Cortex of kidney (tissue), 1 donor: ENCODE measurements at places on chromosomes 5 and 9.

- DNase-seq: no peak
Measured at GRCh38 chr5:112142769-112143270, 276.3 kb downstream of the EPB41L4A start.

GRCh38 chr5:97119007-97119390, 23.4 kb downstream of the LIX1 start:
- DNase-seq: no peak

GRCh38 chr9:105188746-105189145, 55.7 kb upstream of the SLC44A1 start:
- no peak for DNase-seq

DNA sequence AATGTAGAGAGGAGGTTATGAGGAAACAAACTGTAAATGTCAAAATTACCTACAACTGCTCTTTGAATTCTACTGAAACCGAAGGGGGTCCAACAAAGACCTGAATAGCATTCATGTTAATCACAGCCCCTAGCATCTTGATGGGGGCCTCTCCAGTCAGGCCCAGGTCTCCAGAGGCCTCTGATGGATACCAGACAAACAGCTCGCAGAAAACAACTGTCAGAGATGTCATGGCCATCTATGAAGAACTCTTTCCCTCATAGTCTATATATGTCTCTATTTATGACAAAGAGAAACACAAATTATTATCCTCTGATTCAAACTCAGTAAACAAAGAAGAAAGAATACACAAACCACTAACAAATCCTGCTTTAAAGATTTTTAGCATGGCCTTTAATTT, 432.6 kb downstream of the CAAP1 start:
- DNase-seq: no peak

DNA sequence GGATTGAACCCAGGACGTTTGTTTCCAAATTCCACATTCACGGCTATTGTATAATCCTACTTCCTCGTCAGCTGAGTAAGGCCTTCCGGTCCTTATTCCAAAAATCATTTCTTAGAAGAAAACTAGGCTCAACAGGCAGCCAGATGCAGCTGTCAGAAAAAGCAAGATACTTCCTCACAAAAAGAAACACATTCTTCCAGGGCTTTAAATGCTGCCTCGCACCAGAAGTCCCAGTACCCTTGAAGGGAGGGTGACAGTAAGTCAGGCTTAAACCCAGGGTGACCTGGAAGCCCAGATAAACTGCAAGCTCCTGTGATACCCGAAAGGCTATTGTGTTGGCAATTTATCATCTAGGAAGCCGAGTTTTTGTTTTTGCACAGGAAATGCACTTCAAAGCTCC, 414.0 kb downstream of the NFIB start:
- DNase-seq: no peak

DNA sequence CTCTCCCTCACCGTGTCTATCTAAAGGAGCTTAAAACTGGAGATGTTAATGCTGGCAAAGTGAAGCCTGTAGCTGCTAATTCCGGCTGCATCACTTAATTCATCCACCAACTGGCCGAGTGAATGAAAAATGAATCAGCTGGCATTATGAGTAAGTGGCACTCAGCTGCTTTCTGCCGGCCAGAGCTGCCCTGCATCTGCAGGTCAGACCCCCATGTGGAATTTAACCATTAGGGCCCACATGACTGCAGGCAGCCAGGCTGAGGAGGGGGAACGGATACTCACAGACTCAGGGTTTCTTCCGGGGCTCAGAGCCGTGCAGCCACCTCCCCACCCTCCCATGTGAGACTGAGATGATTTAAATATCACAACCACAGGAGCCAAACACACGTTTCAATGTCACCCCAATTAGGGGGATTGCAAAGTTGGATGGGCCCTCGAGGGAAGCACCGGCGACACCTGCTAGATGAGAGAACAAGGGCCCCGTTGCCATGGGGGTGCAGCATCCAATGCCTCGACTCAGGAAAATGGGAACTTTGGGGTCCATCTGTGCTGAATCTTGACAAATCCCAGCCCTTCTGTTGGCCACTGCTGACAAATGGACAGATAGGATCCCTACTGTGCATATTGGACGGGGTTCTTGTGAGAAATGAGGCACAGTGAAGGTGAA, 115.6 kb upstream of the ALDH1B1 start:
- no peak for DNase-seq

DNA sequence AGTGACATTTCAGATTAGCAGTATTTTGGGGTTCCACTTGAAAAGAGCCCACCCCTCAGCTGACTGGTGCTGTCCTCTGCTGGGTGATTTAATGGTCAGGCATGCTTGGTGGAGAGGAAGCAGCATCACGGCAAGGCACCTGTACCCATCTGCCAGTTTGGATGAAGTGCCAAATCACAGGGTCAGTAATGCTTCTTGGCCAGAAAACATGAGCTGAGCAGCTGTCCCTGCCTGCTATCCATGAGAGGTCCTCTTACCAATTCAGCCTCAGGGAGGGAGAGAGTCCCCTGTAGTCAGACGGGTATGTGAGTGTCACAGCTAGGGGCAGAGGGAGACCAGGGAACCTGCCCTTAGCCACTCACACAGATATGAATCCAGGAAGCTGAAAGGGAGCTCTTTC, 137.9 kb downstream of the SEC61B start:
- DNase-seq: no peak

DNA sequence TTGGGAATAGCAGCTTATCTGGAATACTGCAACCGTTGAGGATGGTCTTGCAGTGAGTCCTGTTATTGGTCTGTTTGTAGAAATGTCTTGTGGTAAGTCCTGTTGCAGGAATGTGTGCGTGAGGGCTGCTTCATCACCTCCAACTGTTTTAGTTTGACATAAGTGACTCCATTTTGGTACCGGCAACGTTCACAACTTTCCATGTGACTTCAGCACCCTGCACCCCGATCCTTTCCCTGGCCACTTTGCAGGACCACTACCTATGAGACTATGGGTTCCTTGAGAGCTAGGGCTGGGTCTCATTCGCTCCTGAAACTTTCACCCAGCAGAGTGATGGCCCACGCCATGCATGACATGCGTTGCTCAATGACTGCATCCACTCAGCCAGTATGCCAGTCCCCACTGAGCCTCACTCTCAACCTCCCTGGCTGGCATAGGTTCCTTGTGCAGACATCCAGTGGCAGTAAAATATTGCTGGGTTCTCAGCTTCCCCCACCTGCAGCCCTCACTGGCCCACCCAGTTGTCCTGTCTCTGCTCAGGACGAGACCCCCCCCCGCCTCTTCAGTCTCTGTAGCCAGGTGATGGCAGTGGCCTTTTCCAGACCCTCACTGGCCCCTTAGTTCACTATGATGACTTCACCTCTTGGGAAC, 8.0 kb downstream of the SURF6 start:
- no peak for DNase-seq

DNA sequence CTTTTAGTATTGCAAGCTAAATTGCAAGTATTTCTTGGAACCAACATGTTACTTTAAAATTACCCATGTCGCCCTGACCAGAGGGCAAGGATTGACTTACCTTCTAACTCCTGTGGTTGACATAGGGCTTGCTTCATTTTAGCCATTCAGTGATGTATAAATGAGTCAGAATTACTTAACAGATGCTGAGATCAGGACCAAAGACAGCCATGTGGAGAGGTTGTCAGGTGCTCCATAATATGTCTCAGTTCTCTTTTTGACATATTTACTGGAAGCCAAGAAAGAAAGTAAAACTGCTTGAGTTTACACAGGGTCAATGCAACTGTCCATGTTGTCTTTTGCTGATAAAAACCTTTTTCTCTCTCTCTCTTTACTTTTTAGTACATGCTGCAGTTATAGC, 33.2 kb downstream of the F2RL2 start:
- no peak for DNase-seq

DNA sequence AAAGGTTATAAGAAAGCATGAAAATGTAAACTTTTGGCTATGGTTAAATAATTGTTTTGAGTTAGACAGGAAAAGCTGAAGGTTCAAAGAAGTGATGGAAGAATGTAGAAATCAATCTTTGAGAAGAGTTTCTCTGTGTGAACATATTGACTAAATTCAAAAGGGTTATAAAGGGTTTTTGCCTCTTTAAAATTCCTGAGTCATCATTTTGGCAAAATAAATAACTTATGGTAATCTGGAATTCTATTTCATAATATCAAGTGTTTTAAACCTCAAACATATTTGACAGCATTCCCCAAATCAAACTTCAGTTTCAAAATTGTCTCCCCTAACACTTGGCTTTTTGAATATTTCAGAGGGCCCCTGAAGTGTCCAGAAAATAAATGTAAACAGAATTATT, 60.6 kb upstream of the SPINK5 start:
- DNase-seq: no peak

- no peak for DNase-seq
Measured at GRCh38 chr5:120874081-120874862, 410.2 kb downstream of the PRR16 start.

DNA sequence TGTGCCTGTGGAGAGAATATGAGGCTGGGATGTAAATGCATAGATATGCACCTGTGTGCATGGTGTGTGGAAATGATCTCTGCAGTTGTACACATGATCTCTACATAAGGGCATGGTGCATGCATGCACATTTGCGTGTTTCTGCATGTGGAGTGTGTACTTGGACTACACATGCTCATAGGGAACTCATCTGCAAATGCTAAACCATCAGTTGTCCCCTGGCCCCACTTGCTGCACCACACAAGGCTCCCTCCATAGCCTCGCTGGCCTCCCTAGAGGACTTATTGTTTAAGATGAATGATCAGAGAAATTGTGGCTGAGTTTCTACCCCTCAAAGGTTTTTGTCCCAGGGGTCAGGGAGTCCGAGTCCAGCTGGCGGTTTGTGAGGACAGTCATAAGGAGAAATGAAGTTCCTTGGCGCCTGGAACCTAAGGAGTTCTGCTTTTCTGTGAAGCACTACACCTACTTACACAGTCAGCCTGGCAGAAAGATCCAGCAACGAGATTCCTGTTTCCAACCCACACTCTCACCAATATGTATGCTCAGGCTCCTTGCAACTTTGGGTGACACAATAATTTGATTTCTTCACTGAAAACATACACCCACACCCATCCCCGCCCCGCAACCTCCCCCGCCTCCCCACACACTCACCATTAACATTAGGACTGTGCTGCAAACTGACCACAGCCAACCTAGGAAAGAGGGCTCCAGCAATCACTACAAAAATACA, 79.9 kb upstream of the CPEB4 start:
- DNase-seq: no peak

DNA sequence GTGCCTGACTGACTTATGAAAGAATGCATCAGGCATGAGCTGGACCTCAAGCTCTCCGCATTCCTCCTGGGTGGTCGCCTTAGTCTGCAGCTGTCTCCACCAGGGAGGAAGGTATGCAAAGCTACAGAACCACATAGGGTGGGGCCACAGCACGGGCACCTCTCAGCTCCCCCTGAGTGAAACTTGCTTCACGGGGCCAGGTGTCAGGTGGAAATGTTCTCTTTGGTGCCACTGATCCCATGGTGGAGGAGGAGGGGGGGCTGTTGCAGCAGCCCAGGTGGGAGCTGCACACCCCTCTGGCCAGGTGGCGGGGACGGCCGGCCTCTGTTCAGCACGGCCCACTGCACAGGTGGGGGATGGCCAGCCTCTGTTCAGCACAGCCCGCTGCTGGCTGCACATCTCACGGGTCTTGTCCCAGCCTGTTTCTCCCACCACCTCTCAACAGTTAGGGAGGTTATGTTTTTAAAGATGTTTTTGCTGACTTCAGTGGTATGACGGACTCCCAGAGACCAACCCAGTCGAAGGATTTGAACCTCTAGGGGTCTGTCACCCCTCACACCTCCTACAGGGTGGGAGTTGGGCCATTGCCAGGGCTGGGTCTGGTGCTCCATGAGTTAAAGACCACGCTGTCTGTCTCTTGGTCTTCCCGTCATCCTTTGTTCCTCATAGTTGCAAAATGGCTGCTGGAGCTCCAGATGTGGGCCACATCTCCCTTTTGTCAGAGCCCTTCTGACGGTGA, 34.3 kb downstream of the MRPL36 start:
- no peak for DNase-seq

DNA sequence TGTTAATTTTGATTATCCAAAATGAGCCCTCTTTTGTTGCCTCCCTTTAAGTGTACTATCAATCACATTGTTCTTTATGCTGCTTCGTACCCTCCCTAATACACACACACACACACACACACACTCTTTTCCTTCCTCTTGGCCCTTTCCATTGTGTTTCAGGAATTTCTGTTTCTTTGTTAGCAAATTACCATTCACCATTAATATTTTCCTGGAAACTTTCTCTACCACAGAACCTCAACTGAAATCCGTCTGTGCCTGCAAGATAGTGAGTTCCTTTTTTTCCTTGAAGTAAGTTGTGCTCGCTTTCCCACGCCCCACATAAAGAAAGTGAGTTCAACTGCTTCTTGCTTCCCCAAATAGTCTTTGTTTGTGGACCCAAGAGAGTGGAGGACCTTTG, 61.8 kb downstream of the SMIM15 start:
- DNase-seq: no peak

GRCh38 chr9:113673726-113674125, 202.4 kb upstream of the ZNF618 start:
- no peak for DNase-seq

DNA sequence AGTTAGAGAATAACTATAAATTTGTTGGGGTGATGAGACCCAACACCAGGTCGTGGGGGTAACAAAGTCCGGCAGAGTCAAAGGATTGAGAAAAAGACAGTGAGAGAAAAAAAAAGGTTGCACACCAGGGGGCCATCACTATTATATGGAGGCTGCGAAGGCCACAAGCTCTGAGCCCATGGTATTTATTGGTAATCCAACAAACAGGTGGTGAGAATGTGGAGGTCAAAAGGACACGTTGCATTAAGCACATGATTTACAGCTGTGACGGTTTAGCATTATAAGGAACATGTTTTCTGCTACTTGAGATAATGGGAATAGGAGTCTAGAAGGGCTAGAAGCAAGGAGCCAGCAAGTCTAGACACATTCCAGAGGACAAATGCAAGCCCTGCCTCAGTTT, 2202.2 kb upstream of the C9orf72 start:
- no peak for DNase-seq

GRCh38 chr9:91420501-91421127, 3.0 kb downstream of the NFIL3 start:
- DNase-seq: no peak

DNA sequence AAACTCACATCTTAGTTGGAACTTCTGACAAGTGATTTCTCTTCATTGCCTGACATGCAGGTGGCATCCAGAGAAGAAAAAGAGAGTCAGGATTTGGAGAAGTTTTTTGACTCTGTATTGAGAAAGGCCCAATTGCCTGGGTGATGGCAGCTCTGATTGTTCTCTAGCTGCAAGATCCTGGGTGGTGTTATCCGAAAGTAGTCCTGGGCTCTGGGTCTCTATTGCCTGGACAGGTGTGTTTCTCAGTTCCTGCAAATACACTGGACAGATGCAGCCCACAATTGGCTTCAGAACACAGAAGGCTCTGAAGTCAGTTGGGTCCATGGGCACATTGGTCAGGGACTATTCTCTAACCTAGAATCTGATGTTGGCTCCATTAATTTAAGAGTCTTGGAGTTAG, 67.4 kb downstream of the RGS3 start:
- no peak for DNase-seq

DNA sequence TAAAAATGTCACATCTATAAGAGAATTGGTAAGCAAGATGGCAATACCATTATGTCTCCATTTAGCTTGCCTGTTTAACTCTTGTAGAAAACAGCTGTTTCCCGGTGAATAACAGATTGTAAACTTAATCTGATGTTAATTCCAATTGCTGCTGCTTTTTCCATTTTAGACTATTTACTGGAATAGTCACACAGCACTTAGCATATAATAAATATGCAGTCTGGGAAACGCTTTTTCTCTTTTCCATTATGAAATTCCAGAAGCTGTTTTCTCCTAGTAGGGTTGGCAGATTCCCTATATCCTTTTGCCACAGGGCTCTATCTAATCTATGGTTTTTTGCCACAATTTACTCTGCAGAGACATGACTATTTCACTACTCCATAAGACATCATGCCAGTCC, 148.0 kb downstream of the CEMIP2 start:
- no peak for DNase-seq
